ENCODE measurements at places on chromosomes 7 and 10. TPM values are rescaled to one million over a fixed set of nuclear protein-coding genes. Genes with fewer than 3 reads are reported as not detected.

- peak; percentile 29 for DNase-seq
These were observed 267.9 kb upstream of the TCERG1L start for GRCh38 chr10:131579251-131580071.

- DNase-seq = no peak
These were observed 17.8 kb upstream of the FOXL3 start for GRCh38 chr7:272108-272615.

DNA sequence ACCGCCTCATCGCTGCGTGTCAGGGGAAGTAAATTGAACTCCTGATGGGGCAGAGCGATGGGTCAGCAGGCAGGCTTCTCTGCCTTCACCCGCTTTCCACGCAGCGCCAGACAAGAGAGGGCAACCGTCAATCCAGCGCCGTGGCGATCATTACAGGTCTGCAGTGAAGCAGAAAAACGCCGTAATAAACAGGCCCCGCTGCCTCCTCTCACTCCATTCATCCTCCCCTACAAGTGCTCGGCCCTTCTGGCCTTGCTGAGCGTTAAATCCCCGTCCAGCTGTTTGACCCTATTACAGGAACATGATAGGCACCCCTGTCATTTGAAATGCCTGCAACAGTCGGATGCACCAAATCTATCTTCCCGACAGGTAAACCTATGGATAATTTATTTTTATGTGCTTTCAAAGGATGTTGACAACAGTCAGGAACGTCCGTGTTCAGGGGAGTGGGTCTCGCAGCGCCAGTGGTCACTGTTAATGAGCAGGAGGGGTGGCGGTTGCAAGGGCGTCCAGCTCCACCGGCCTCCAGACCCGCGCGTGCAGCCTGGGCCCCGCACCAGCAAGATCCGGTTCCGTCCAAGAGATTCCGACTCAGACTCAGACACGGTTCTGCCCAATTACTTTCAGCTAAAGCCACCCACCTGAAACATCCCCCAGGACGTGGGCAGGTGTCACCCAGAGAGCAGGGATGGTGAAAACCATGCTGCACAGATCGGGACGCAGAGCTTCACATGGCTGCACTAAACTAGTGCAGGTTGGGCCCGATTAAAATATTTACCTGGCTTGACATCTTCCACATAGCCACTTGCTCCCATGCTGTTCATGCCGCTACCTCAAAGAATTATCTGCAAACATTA lies 508.0 kb upstream of the MGMT start:
- DNase-seq = no peak

DNA sequence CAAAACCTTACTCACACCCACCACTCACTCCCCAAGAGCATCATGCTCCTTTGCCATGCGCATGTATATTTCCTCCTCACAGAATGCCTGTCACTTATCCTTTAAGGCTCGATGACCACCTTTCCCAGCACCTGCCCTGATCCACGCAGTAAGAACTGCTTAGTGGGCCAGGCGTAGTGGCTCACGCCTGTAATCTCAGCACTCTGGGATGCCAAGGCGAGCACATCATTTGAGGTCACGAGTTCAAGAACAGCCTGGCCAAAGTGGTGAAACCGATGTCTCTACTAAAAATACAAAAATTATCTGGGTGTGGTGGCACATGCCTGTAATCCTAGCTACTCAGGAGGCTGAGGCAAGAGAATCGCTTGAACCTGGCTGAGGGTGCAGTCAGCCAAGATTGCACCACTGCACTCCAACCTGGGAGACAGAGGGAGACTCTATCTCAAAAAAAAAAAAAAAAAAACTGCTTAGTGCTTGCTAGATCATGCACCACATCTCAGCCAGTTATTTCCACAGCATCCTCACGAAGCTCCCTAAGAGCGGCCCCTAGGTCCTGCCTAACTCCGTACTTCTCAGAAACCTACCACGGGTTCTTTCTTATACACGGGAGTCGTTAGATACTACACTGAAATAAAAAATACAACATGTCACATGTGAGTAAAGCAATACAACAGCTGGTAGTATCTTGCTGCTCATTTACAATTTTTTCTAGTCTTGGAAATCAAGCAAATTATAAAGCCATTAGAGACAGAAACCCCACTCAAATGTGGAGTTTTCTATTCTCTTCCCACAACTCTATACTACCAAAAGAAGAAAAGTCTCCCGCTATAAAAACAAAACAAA lies 37.2 kb downstream of the CYTH3 start:
- DNase-seq = no peak

JAKMIP3 gene
- total RNA-seq = 0.39 TPM

DNA sequence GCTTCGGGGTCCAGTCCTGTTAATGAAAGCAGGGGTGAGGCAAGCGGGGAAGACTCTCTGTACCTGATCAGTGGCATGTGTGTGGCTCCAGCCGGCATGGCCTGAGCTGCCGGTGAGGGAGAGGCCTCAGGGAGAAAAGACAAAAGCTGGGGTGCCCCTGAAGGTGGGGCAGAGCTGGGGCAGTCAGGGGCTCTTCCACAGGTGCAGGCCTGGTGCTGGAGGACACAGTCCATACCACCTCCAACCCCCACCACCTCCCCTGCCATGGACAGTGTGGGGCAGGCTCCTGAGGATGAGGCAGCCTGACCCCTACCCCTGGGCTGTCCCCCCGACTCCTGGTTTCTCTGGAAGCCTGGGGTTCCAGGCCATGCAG lies 129.5 kb downstream of the LHPP start:
- no peak for DNase-seq

- DNase-seq = no peak
These were observed 304.4 kb upstream of the C7orf33 start for GRCh38 chr7:148286150-148286549.
